ENCODE measurements at places on chromosomes 5 and 9.

DNA sequence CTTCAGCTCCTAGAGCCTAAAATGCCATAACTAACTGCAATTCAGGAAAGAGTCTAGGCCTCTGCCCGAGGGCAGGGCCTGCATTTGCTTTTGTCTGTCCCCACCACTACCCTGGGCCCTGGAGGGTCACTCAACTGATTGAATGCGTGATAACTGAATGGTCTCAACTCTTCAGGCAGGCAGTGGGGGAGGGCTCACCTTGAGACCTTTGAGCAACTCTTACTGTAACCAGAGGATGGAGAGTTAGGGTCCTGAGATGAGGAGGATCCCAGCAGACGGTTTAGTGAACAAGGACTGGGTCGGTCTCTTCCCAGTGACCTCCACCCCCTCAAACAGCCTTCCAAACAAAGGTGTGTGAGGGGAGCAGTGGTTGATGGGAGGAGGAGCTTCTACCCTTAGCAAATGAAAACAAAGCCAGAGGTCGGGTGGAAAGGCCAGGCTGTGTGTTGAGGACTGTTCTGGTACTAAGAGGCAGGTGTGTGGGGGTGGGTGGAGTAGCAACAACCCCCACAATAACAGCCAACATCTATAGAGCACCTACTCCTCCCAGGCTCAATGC, 59.4 kb downstream of the CXXC5 start:
- no peak for DNase-seq

DNA sequence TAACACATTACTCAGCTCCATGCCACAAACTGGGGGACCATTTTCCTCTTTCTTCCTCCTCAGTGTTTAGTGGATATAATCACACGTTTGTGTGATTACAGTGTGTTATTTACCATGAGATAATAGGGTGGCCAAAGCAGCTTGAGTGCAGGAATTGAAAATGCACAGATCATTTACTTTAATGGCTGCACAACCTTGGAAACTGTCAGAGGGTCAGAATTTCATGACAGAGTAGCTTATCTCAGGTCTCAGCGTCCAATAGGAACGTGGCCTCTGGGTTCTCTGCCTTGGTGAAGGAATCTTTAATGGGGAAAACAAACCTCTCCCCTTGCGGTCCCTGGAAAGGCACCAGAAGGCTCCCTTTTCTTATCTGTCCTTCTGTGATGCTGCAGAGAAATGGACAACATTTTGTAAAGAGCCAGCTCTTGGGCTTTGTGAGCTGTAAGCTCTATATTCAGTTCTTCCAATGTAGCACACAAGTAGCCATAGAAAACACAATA, 87.4 kb upstream of the CD180 start:
- DNase-seq: no peak

- DNase-seq: no peak
These were observed 86.9 kb downstream of the NUDT12 start for GRCh38 chr5:103475629-103476240.

DNA sequence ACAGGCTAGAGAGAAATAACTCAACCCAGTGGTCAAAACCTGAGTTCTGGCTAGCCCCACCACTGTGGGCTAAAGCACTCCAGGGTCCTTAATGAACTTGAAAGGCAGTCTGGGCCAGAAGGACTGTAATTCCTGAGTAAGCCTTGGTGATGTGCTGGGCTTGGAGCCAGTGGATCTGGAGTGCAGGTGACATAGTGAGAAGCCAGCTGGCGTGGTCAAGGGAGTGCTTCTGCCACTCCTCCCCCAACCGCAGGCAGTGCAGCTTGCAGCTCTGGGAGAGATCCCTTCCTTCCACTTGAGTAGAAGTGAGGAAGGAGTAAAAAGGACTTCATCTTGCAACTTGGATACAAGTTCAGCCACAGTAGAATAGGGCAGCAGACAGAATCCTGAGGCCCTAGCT, 424.0 kb downstream of the CDH18 start:
- DNase-seq: no peak

GRCh38 chr5:175443514-175444059, 395 bp downstream of the DRD1 start:
- DNase-seq: no peak
